ENCODE measurements at places on chromosomes 16 and 17.
A peak's percentile ranks its signal among the peaks of the same experiment; 100 is the strongest.

DNA sequence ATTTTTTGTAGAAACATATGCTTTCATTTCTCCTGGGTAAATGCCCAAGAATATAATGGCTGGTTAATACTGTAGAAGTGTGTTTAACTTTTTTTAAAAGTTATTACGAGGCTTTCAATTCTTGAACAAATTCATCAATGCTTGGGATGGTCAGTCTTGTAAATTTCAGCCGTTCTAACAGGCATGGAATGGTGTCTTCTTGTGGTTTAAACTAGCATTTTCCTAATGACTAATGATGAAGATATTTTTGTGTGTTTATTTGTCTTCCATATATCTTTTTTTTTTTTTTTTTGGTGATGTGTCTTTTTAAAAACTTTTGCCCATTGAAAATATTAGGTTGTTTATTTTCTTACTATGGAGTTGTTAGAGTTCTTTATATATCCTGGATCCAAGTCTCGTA, 67.1 kb downstream of the MGAT5B start:
- DNase-seq = peak; percentile 51

- no peak for DNase-seq
Observed at GRCh38 chr16:69166221-69166833, 20.6 kb upstream of the SNTB2 start.

GRCh38 chr17:37212179-37212578, 163.6 kb upstream of the C17orf78 start:
- peak; percentile 6 for DNase-seq

DNA sequence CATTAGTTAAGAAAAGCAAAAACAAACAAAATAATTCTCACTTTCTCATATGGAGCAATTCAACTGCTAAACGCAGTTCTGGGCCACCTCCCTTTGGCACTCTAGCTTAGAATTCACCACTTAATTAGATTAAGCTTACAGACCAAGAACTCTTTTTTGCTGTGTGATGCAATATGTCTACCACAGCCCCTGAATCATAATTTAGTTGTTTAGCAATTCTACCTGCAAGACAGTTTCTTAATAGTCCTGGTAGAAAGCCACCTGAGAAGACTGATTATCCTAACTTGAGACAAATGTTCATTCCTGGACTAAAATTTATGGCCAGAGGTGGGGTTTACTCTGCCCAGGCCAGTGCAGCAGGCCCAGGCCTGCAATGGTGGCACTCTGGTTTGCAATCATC, 205.9 kb downstream of the HS3ST3A1 start:
- no peak for DNase-seq

GRCh38 chr16:28990375-28991040, 5.7 kb downstream of the LAT start:
- DNase-seq = no peak

DNA sequence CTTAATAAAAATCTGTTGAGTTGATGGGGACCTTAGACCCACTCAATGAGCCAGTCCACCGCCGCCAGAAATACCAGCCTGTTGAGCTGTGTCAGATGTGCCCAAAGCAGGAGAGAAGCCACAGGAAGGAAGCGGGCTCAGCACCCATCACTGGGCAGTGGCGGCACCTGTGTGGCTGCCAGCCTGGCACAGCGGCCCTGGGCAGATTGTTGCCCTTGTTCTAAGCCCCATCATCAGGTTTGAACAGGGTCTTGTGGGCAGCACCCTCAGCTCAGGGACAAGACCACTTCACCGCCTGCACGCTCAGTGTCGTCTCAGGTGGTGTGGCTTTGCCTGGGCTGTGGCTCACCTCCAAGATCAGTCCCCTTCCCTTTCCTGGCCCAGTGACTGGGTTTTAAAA, 9.3 kb downstream of the ENDOV start:
- no peak for DNase-seq

GRCh38 chr16:51544851-51545467, 393.9 kb upstream of the SALL1 start:
- no peak for DNase-seq

DNA sequence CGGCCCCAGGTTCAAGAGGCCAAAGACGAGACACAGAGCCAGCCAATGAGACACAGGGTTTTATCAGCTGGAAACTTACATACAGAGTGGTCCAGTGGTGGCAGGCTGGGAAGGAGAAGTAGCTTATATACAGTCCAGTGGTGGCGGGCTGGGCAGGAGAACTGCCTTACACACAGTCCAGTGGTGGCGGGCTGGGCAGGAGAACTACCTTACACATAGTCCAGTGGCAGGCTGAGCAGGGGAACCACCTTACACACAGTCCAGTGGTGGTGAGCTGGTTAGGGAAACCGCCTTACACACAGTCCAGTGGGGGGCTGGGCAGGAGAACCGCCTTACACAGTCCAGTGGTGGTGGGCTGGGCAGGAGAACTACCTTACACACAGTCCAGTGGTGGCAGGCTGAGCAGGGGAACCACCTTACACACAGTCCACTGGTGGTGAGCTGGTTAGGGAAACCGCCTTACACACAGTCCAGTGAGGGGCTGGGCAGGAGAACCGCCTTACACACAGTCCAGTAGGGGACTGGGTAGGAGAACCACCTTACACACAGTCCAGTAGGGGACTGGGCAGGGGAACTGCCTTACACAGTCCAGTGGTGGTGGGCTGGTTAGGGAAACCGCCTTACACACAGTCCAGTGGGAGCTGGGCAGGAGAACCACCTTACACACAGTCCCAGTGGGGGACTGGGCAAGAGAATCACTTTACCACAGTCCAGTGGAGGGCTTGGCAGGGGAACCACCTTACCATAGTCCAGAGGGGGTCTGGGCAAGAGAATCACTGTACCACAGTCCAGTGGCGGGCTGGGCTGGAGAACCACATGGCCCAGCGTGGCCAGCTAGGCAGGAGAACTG, 90.9 kb downstream of the GAS7 start:
- DNase-seq = no peak

DNA sequence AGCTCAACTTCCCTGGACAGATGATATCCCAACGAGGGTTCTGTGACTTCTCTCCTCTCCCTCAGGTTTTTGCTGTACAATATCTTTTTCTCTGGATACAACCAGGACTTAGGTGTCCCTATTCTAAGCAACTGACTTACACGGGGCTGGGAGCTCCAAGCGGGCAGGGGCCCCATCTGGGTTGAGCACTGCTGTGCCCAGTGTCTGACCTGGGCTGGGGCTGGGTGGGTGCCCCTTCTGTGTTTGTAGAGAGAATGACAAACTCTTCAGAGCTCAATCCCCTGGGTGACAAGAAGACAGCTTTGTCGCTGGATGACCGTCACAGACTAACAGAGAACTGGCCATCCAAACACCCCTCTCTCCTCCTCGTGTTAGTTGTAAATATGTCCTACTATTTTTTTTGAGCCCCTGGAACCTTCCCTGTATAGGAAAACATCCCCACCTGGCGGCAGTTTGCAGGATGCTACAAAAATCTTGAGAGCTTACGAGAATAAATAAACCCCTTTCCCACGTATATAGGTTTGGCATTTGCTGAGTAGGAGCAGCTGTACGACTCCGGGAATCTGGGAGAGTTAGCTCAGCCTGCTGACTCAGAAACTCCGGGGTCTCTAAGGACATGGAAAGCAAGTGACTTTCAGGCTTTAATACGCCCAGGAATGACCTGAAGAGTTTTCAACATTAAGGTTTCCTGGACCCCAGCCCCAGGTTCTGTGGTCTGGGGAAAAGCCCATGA, 23.7 kb upstream of the RCVRN start:
- DNase-seq = peak; percentile 95

- no peak for DNase-seq
Observed at GRCh38 chr16:26772503-26772902, 294.2 kb upstream of the C16orf82 start.

DNA sequence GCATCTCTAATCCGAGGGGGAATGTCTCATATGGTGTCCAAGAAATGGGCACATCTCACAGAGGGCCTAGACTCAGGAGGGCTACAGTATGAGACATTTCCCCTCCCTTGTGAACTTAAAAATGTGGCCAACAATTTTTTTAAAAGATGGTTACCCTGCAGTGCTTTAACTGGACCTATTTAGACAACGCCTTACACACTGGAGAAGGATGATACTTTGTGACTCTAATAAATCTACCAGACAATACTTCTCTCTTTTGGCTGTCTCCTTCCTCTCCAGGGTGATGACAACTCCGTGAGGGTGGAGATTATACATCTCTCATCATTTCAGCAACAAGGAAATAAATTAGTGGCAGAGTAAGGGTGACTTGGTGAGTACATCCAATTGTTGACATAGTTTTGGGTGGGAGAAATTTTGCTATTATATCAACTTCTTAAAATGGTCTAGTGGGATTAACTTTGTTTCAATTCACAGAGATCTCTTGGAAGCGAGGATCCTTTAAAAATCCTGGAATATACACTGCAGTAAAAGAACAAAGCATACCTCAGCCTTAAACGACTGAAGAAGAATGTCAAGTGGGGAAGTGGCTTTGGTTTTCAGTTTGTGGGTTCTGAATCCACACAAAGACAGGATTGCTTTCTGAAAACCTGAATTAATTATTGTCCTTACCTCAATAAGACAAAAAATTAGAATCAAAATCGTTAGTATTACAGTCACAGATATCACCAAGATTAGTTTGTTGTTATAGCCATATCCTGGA, 89.8 kb downstream of the KPNA2 start:
- no peak for DNase-seq

DNA sequence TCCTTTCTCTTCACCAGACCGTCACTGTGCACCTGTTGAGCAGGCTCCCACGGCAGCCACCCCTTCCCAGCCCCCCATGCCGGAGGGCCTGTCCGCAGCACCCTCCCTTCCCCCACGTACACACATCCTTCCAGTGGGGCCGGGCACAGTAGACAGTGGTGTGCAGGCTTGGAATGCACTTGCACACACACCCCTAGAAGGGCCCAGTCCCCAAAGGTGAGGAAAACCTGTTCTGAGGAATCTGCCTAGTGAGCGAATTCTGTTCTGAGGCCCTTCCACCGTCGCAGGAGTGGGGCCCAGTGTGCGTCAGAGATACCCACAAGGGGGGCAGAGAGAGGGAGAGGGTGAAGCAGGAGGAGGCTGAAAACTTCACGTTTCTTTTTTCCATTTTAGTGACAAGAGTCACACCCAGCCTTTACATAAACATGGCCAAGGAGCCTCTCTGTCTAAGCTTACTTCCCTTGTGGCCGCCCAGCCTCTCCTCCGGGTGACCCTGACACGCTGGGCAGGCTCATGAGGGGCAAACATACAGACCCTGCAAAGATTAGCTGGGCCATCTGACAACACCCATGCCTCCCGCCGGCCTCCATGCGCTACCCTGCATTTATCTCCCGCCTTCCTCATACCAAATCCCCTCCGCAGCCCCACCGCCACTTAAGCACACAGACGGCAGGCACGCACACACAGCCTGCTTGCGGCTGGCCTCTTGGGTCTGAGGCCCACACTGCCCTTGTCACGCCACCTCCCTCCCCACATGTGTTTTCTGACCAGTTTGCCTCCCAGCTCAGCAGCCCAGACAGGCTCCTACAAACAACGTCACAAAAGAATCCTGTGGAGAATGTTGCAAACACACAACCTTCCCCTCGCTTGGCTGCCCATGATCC, 1.8 kb downstream of the ZBTB4 start:
- peak; percentile 99 for DNase-seq

DNA sequence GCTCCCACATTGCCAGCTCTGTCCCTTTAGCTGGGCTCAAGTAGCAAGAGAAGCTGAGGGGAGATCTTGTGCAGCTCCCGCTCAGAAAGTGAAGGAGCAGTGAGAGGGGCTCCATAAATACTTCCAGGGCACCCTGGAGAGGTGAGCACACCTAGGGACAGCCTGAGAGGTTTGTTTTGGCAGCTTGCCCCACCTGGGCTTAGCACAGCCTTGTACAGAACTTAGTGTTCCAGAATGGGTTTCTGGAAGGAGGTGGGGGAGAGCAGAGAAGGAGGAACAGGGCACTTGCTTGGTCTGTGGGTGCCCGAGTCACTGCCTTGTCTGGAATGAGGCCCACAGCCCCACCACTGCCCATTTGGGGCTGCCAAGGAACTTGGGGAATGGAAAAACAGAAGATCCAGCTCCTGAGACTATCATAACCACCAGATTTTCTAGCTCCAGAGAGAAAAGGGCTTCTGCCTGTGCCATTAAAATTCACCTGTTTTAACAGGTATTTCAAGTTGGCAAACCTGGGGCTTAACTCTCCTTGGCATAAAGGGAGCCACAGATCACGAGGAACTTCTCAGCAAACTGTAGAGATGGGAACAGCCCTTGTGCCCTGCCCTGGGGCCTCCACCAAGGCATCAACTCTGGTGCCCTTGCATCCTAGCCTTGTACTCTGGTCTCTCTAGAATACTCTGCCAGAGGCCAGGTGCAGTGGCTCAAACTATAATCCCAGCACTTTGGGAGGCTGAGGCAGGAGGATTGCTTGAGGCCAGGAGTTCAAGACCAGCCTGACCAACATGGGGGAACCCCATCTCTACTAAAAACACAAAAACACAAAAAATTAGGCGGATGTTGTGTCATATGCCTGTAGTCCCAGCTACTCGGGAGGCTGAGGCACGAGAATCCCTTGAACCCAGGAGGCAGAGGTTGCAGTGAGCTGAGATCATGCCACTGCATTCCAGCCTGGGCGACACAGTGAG, 1.9 kb downstream of the PRR15L start:
- no peak for DNase-seq

- peak; percentile 82 for DNase-seq
Observed at GRCh38 chr17:39016193-39017153, 49.3 kb upstream of the FBXO47 start.

DNA sequence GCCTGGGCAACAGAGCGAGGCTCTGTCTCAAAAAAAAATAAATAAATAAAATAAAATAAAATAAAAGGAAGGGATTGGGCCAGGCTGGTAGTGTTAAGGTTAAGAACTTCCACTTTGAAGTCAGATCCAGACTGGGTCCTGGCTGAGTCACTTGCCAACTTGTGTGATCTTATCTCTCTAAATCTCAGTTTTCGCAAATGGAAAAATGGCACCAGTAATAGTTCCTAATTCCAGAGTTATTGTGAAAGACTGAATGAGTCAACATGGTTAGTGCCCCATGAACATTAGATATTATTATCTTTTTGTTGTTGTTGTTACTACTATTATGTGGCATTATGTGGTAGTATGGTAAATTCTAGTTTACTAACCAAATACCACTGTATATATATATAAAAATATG, 188.0 kb upstream of the AXIN2 start:
- peak; percentile 20 for DNase-seq

DNA sequence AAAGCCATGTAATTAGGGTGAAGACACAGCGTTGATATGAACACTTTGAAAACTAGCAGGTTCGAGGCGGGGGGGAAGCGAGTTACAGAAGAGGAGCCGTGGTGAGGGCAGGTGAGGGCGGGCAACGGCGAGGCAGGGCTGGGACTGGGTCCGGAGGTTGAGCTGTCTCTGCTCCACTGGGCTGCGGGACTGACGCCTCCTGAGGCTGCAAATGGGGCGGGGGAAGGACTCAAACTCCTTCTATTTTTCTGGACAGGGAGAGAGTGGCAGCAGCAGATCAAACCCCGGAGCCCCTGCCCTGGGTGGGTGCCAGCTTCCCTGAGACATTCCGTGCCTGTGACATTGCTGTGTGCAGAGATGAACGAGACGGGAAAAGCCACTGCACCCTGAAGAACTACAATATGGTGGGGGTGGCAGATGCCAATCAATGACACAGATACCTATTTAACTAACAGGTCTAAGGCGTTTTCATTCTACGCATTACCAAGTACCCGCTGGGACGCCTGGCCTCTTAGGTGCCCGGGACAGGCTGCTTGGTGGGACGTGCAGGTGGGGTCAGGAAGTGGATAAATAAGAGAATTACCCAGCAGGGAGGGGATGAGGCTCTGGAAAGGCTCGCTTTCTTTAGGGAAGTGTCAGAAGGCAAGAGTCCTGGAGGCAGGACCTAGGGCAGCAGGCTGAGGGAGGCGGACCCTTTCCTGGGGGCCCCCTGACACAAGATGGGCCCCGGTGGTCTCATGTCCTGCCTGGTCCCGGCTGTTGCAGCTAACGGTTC, 30.4 kb downstream of the RPH3AL start:
- no peak for DNase-seq

GRCh38 chr17:42325026-42325425, 36.7 kb downstream of the STAT5A start:
- peak; percentile 80 for DNase-seq

Measured in mesenchymal stem cell (in vitro differentiated cells and primary cell).